ENCODE measurements at places on chromosomes 16 and 17.
A peak's percentile ranks its signal among the peaks of the same experiment; 100 is the strongest.

GRCh38 chr17:28327709-28328108, 7.6 kb downstream of the IFT20 start:
- DNase-seq, result no peak

DNA sequence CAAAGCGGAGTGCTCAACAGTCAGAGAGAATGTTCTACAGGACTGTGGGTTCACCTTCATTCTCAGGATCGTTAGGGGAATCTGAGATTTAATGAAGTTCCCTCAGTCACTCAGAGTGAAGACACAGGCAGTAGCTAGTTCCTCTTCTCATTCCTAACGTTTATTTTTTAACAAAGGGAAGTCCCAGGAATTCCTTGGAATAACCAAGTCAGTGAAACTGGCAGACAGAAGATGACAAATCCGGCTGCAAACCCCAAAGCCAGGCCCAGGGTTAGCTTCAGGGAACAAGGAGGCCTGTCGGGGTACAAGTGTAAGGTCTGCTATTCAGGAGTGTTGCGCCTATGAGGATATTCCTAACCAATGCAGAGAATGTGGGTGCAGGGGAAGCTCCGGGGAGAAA, 42.0 kb downstream of the COTL1 start:
- no peak for DNase-seq

DNA sequence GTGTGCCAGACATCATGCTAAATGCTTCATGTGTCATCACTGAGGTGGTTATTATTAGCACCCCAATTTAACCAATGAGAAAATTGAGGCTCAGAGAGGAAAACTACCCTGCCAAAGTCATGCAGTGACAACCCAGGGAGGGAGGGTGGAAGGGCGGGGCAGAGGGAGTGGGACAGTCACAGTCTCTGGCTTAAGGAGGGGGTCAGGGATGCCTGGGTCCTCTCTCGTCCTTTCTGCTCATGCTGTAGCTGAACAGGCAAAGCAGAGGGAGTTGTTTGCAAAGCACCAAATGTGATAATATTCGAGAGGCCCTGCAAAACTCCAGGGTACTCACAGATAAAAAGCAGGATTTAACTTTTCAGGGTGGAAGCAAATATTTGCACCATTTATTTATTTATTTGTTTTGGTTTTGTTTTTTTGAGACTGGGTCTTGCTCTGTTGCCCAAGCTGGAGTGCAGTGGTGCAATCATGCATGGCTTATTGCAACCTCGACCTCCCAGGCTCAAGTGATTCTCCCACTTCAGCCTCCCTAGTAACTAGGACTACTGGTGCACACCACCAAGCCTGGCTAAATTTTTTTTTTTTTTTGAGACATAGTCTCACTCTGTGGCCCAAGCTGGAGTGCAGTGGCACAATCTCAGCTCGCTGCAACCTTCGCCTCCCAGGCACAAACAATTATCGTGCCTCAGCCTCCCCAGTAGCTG, 47.9 kb upstream of the NKD1 start:
- no peak for DNase-seq

DNA sequence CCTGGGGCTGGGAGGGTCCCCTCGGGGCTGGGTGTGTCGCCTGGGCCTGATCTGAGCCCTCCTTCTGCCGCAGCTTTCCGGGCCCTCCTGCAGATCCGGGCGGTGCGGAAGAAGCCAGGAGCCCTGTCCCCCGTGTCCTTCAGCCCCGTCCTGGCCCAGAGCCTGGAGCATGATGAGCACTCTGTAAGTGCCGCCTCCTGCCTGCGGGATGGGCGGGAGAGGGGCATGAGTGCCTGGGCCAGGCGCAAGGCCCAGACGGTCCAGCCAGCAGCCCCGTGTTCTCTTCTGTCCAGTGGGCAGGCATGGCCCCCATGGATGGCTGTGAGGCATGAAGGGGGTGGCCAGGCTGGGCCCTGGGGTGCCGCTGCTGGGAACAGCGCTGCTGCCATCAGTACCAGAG, 16.0 kb upstream of the NUDT16L1 start:
- DNase-seq, result no peak

GRCh38 chr17:81578561-81579225, 26.5 kb upstream of the FAAP100 start:
- no peak for DNase-seq

DNA sequence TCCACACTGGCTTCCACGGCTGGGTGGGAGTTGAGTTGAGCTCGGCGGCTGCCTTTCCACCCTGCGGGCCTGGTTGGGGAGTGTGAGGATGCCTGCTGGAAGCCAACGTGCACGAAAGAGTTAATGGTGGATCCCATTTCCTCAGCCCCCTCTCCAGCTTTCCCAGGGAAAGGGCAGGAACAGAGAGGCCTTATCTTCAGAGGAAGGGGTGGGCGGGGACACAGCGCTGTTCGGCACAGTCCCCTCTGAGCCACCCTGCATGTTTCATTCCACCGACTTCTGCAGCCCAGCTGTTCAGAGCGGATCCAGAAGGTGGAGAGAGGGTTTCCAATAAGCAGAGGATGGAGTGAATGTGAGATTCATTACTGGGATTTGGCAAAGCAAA, 295.3 kb downstream of the SEC14L1 start:
- DNase-seq, result peak; percentile 91

GRCh38 chr16:55207693-55208428, 116.1 kb upstream of the IRX6 start:
- DNase-seq, result no peak

DNA sequence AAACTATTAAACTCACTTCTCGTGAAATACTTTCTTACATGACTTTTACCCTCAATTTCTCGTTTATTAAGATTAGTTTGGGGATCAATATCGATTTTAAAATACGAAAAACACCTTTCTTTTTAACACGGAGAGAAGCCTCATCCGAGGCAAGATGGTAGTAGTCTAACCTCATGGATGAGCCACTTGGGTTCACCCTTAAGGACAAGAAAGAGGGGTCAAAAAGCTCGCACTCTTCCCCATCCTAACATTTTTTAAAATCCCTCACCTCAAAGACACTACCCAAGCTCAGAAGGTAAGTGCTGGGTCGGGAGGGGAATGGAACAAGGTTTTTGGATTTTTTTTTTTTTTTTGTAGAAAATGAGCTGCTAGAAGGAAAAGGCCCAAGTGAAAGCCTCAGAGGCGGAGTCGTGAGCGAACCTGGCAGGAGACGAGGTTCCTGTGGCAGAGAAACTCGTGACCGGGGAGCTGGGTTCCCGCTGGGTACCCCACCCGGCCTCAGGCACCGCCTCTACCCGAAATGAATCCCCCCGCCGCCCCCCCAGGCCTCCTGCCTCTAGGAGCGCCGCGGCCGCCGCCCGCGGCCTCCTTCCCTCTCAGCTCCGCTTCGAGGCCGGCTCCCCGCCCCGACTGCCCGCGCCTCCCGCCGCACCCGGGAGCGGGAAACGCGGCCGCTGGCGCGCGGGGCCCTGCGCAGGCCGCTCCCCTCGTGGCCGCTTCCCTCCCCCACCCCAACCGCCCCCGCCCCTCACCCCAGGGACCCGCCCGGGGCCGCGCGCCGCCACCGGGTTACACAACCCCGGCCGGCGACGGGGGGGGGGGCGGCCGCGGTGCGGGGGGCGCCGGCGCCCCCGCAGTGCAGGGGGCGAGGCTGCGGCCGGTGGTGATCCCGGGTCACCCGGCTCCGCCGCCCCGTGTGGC, 1.6 kb downstream of the NUFIP2 start:
- peak; percentile 63 for DNase-seq

- DNase-seq, result peak; percentile 59
Measured at GRCh38 chr16:78122774-78123315, 23.4 kb downstream of the WWOX start.

GRCh38 chr17:75498039-75498725, 17.2 kb downstream of the CASKIN2 start:
- DNase-seq, result no peak

DNA sequence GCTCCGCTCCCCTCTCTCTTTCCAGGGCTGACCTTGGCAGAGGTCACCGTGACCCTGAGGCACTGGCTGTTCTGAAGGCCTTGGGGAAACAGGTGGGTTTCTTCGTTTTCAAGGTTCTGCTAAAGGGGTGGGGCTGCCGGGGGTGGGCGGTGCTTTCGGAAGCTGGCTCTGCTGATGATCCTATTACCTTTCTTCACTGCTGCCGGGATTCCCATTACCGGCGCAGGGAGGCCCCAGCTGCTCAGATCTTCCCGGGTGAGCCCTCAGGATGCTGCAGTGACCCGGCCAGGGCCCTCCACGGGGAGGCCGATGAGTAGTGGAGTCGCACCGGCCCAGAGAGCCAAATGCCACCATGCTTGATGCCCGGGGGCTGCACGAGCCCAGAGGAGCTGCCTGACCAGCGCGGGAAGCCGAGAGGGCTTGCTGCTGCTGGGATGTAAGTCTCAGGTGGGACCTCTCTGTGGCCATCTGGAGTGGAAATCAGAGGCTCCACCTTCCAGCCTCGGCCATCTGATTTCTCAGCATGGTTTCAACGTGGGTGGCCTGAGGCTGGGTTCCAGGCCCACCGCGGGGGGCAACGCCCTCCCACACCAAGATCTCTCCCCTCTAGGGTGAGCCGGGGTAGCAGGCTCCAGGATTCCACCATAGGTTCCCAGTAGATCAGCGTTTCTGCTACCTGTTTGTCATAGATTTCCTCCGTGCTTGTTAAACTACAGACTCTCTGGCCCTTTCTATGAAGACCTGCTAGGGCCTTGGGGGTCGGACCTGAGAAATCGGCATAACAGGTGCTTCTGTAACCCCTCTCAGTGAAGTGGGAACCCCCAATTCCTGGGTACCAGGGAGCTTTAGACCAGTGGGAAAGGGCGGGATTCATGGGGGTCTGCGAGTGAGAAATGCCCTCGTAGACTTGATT, 21.6 kb upstream of the ADCY7 start:
- peak; percentile 62 for DNase-seq

DNA sequence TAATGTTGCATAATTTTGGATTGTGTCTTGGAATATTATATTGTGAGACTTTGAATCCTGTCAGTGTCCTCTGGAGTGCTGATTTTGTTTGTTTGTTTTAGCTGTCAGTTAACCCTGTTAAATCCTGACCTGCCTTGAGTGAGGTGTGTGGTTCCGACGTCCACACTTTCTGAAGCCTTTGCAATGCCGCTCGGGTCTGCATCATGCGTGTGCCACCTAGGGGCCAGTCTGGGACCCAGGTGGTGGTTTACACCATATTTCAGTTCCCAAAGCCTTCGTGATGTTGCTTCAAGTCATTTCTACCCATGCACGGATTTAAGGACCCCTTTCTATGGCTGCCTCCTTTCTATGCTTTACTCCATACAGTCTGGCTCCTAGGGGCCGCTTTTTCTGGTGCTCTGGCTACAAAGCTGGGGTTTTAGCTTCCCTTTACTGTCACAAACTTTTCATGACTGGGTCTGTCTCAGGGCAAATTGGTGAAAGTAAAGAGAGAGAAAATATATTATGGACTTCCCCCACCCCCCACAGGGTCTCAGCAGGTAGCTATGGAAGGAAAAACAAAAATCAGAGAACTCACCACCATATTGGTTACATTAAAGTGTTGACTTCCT, 11.4 kb upstream of the OR4D1 start:
- DNase-seq, result peak; percentile 29

DNA sequence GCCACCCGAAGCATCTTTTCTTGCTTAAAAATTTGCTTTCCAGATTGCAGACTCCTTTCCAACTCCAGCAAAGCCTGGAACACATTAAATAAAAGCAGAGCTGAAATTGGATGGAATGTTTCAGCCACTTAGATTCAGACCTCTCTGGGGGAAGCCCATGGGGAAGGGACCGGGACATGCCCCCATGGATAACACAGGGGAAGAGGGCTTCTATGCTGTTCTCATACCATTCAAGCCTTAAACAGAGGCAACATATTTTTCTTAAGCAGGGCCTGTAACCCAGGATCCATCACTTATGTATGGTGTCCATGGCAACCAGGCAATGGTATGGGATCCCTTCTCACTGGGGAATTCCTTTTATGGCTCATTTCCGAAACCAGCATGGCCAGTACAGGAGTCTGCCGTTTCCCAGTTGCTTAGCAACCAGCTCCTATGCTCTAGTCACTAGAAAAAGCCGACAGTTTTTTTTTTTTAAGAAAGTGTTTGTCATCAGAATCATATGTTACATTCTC, 62.0 kb upstream of the MARCHF10 start:
- DNase-seq, result peak; percentile 98

DNA sequence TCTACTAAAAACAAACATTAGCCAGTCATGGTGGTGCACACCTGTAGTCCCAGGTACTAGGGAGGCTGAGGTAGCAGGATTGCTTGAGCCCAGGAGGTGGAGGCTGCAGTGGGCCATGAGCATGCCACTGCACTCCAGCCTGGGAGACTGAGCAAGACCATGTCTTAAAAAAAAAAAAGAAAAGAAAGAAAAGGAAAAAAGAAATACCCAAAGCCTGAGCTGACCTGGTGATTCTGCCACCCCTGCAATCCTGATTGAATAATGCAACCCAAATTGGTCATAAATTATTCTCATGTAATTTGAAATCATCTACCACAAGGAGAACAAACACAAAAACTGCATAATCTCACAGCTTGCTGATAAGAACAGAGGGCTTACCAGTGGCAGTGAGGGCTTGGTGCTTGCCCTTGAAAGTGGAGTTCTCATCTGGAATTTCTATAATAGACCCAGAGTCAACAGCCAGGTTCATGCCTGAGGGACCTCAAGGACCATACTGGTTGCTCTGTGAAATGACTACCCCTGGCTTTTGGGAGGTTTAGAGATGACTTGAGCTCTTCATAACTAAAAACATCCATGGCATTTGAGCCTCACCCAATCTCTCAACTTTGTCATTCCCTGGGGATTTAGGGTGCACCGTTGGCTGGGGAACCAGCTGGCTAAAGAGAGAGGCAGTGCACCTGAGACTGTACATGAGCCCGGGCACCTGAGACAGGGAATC, 35.4 kb upstream of the TMC5 start:
- no peak for DNase-seq

- peak; percentile 66 for DNase-seq
Measured at GRCh38 chr17:72467841-72468653, 347.2 kb downstream of the SOX9 start.

GRCh38 chr16:31127182-31127581, 8.3 kb downstream of the PRSS8 start:
- DNase-seq, result no peak

- DNase-seq, result no peak
Measured at GRCh38 chr17:27954548-27955495, 61.7 kb upstream of the LYRM9 start.

- DNase-seq, result no peak
Measured at GRCh38 chr17:1905190-1905913, 75.5 kb downstream of the RPA1 start.

GRCh38 chr17:82018152-82018988, 4.3 kb downstream of the CENPX start:
- DNase-seq, result no peak

GRCh38 chr17:33046361-33047255, 55.0 kb downstream of the SPACA3 start:
- DNase-seq, result no peak

DNA sequence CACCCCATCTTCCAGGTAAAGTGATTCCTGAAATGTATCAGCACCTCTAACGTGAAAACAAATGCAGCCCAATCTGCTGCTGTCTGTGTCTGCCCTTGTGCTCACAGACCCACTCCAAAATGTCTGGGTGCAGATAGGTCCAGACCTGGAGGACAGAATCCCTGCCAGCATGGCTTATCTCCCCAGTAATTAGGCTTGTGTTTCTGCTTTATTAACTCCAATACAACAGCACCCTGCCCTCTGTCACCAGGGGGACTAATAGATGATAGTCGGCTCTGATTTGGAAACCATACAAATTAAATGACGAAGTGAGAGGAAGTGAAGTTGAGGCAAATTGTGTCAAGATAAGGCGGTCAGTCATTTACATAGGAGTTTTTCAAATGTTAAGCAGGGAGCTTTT, 608.3 kb upstream of the SALL1 start:
- DNase-seq, result peak; percentile 89

GRCh38 chr17:40072040-40072734, 9.4 kb downstream of the THRA start:
- DNase-seq, result no peak

GRCh38 chr16:89837014-89837546, 8.8 kb downstream of the SPIRE2 start:
- no peak for DNase-seq
